ENCODE measurements at places on chromosomes 16 and 17. TPM values are rescaled to one million over a fixed set of nuclear protein-coding genes. Genes with fewer than 3 reads are reported as not detected.

TLCD3B gene
- 26.9 TPM for total RNA-seq

GP1BA gene
- not detected for total RNA-seq

CBX2 gene
- total RNA-seq = 83.9 TPM

KIF18B gene
- 59.4 TPM for total RNA-seq

HAS3 gene
- 69.6 TPM for total RNA-seq

TP53TG3 gene
- not detected for total RNA-seq

NPIPA2 gene
- 17.8 TPM for total RNA-seq

KRTAP1-1 gene
- total RNA-seq = not detected

PYCARD gene
- total RNA-seq = 29.9 TPM

APOH gene
- total RNA-seq = not detected

GPR179 gene
- total RNA-seq = 0.07 TPM

CD79B gene
- total RNA-seq = 1.5 TPM

KRT31 gene
- not detected for total RNA-seq

NUTF2 gene
- total RNA-seq = 219 TPM

STH gene
- total RNA-seq = not detected

SLC16A6 gene
- 0.08 TPM for total RNA-seq

CDH5 gene
- total RNA-seq = 0.59 TPM

KRT16 gene
- not detected for total RNA-seq

RGS11 gene
- total RNA-seq = 1.1 TPM

CDR2L gene
- 40.5 TPM for total RNA-seq

C16orf86 gene
- 2.3 TPM for total RNA-seq

KRT26 gene
- total RNA-seq = not detected

CD7 gene
- total RNA-seq = 0.86 TPM

NHERF2 gene
- total RNA-seq = 19.6 TPM

KRTAP3-2 gene
- not detected for total RNA-seq

AOC2 gene
- total RNA-seq = 4.0 TPM

MYOCD gene
- total RNA-seq = 4.9 TPM

IRX5 gene
- 0.48 TPM for total RNA-seq

HOXB7 gene
- not detected for total RNA-seq

DNASE1L2 gene
- total RNA-seq = 0.35 TPM

TEKT1 gene
- not detected for total RNA-seq

ACSM2B gene
- not detected for total RNA-seq

TEKT5 gene
- total RNA-seq = not detected

KCNH6 gene
- total RNA-seq = 1.8 TPM

HP gene
- not detected for total RNA-seq

Measured in H1 (cell line).